ENCODE measurements at places on chromosomes 13 and 19. TPM values are rescaled to one million over a fixed set of nuclear protein-coding genes. Genes with fewer than 3 reads are reported as not detected.

Gene FAM216B
- total RNA-seq = not detected

Gene FFAR3
- not detected for total RNA-seq

Gene LILRA6
- total RNA-seq = under 0.01 TPM

Gene ZNF681
- total RNA-seq = 0.32 TPM

Gene ZNF234
- 13.8 TPM for total RNA-seq

Gene RUBCNL
- total RNA-seq = not detected
